ENCODE measurements at places on chromosomes 16 and 17. TPM values are rescaled to one million over a fixed set of nuclear protein-coding genes. Genes with fewer than 3 reads are reported as not detected.

The PIRT gene
- total RNA-seq, result not detected

- DNase-seq, result peak; percentile 62
Measured at GRCh38 chr16:3074860-3075522, 9.6 kb downstream of the IL32 start.

DNA sequence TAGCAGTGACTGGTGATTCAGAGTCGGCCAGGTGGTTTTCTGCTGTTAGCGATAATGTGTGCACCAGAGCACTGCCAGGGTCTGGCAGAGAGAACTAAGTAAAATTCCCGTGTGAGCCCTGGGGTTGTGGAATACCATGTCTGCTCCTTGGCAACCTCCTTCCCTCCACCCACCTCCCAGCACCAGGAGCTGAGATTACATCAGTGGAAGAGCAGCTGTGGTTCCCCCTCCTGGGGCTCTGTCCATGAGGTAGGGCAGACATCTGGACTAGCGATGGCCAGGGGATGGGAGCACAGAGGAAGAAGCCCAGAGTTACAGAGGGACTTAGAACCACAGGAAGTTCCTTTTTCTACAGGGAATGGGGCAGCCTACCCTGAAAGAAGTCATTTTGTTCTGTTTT is 15.8 kb downstream of the CLEC10A start:
- no peak for DNase-seq

The GLP2R gene
- total RNA-seq, result not detected

The PITPNM3 gene
- total RNA-seq, result 0.58 TPM

The KCNH6 gene
- not detected for total RNA-seq

DNA sequence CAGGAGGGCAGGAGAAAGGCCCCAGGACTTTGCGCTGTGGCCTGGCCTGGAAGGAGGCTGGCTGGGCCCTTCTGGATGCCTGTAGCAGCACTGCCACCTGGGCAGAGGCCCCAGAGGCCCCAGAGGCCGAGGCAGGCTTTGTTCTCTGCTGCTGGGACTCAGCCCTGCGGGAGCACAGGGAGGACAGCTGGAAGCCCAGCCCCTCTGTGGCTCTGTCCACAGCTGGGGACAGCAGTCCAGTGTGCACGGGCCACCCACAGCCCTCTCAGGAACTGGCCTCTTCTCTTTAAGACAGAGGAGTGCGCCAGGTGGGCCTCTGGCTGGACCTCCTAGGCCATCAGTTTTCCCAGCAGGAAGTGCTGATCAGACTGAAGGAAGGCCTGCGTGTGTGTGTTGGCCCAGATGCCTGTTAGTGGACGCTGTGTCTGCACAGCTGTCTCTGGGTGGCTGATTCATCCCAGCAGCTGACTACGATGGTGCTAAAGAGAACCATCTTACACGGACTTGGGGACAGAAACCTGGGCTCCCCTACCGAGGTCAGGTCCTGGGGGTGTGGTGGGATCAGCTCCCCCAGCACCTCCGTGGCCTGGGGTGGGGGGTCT is 26.9 kb upstream of the ZNF750 start:
- no peak for DNase-seq

- DNase-seq, result no peak
Measured at GRCh38 chr17:29018788-29019474, 13.1 kb upstream of the SEZ6 start.

All from activated T-cell treated with anti-CD3 and anti-CD28 coated beads, Interleukin-2, amount 50 U/mL, for 4 hours (primary cell).